ENCODE measurements at places on chromosomes 5 and 9. TPM values are rescaled to one million over a fixed set of nuclear protein-coding genes. Genes with fewer than 3 reads are reported as not detected.

OR1Q1 gene
- polyA plus RNA-seq, result not detected

LCNL1 gene
- 2.4 TPM for polyA plus RNA-seq

ZFP2 gene
- 0.86 TPM for polyA plus RNA-seq

ANKRA2 gene
- 15.4 TPM for polyA plus RNA-seq

TRIM36 gene
- polyA plus RNA-seq, result 0.07 TPM

NKD2 gene
- 2.6 TPM for polyA plus RNA-seq

ANKRD33B gene
- polyA plus RNA-seq, result 1.3 TPM

PCDHB3 gene
- polyA plus RNA-seq, result 0.61 TPM

PCA3 gene
- polyA plus RNA-seq, result 0.18 TPM

SLC45A2 gene
- 0.70 TPM for polyA plus RNA-seq

SOHLH1 gene
- polyA plus RNA-seq, result not detected

ENC1 gene
- polyA plus RNA-seq, result 2.9 TPM

RLN2 gene
- polyA plus RNA-seq, result 0.59 TPM

SMIM3 gene
- 22.9 TPM for polyA plus RNA-seq

LTC4S gene
- polyA plus RNA-seq, result 18.6 TPM

ADAM19 gene
- polyA plus RNA-seq, result 10.5 TPM

TEX48 gene
- polyA plus RNA-seq, result not detected

ALDH1A1 gene
- polyA plus RNA-seq, result 56.7 TPM

CDX1 gene
- 0.09 TPM for polyA plus RNA-seq

NEUROG1 gene
- polyA plus RNA-seq, result not detected

PCDHA11 gene
- not detected for polyA plus RNA-seq

FGF10 gene
- polyA plus RNA-seq, result 0.52 TPM

NDFIP1 gene
- polyA plus RNA-seq, result 51.6 TPM

GFPT2 gene
- 5.7 TPM for polyA plus RNA-seq

IFNA13 gene
- polyA plus RNA-seq, result not detected

RASGEF1C gene
- 0.50 TPM for polyA plus RNA-seq

STPG3 gene
- 0.23 TPM for polyA plus RNA-seq

CYLC2 gene
- not detected for polyA plus RNA-seq

KIF4B gene
- polyA plus RNA-seq, result not detected

ROPN1L gene
- polyA plus RNA-seq, result 0.93 TPM

FOXD1 gene
- 0.14 TPM for polyA plus RNA-seq

CDH10 gene
- 0.97 TPM for polyA plus RNA-seq

ANKDD1B gene
- polyA plus RNA-seq, result 0.11 TPM

HAVCR2 gene
- 1.8 TPM for polyA plus RNA-seq

C9orf153 gene
- 0.18 TPM for polyA plus RNA-seq

ZNF454 gene
- polyA plus RNA-seq, result 1.9 TPM
